CD4-positive, CD25-positive, alpha-beta regulatory T cell (primary cell): ENCODE measurements at places on chromosomes 12 and 14. TPM values are rescaled to one million over a fixed set of nuclear protein-coding genes. Genes with fewer than 3 reads are reported as not detected.

The LPAR5 gene
- 7.8 TPM for polyA plus RNA-seq

The KRT73 gene
- polyA plus RNA-seq = not detected

The E2F7 gene
- polyA plus RNA-seq = 0.13 TPM

The C14orf180 gene
- polyA plus RNA-seq = not detected

The FGF23 gene
- not detected for polyA plus RNA-seq

The IL22 gene
- polyA plus RNA-seq = not detected

The COL2A1 gene
- polyA plus RNA-seq = not detected

The GMFB gene
- 18.1 TPM for polyA plus RNA-seq

The CALM1 gene
- 3,181 TPM for polyA plus RNA-seq

The POTEM gene
- not detected for polyA plus RNA-seq

The HNRNPC gene
- polyA plus RNA-seq = 791 TPM

The MIP gene
- 0.07 TPM for polyA plus RNA-seq

The ACTN1 gene
- polyA plus RNA-seq = 28.3 TPM

The IRAK4 gene
- 40.8 TPM for polyA plus RNA-seq

The TDRD9 gene
- 0.14 TPM for polyA plus RNA-seq
